Activated CD4-positive, alpha-beta memory T cell treated with anti-CD3 and anti-CD28 coated beads, Interleukin-2, amount 10 ng/mL, durations not matched to agents 7 days and 5 days (primary cell): ENCODE measurements at places on chromosomes 1 and 21.
A peak's percentile ranks its signal among the peaks of the same experiment; 100 is the strongest.

DNA sequence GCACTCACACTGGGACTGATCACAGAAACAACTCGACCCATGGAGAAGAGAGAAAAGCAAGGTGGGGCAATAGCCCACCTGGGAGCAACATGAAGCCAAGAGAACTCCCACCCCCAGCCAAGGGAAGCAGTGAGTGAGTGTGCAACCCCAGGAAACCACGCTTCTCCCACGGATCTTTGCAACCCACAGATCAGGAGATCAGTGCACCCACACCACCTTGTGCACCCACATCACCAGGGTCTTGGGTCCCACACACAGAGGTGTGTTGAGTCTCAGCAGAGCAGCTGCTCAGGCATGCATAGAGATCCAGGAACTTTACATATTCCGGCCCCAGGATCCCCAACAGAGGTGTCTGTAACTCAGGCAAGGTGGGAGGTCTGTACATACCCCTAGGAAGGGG, 17.2 kb upstream of the PRDX6 start:
- peaks cover 11% of the 10 kb centered on the region for H3K4me1 ChIP-seq
- H3K4me3 ChIP-seq = no peak overlapping the region
- no peaks in the 10 kb centered on the region for H3K27me3 ChIP-seq
- no peak for DNase-seq

GRCh38 chr1:154454386-154455120, 47.5 kb upstream of the TDRD10 start:
- no peak overlapping the region for H3K4me3 ChIP-seq
- H3K27ac ChIP-seq = no peak overlapping the region
- DNase-seq = no peak
- peaks cover 20% of the 10 kb centered on the region for H3K4me1 ChIP-seq

GRCh38 chr1:203121186-203122015, 6.1 kb upstream of the ADORA1 start:
- no peak overlapping the region for H3K27ac ChIP-seq
- no peaks in the 10 kb centered on the region for H3K36me3 ChIP-seq
- no peak overlapping the region for H3K4me3 ChIP-seq
- H3K4me1 ChIP-seq = peaks cover 14% of the 10 kb centered on the region

GRCh38 chr1:217275655-217276398, 355.1 kb downstream of the GPATCH2 start:
- no peaks in the 10 kb centered on the region for H3K27me3 ChIP-seq
- no peaks in the 10 kb centered on the region for H3K36me3 ChIP-seq
- no peak overlapping the region for H3K4me3 ChIP-seq
- H3K27ac ChIP-seq = no peak overlapping the region

DNA sequence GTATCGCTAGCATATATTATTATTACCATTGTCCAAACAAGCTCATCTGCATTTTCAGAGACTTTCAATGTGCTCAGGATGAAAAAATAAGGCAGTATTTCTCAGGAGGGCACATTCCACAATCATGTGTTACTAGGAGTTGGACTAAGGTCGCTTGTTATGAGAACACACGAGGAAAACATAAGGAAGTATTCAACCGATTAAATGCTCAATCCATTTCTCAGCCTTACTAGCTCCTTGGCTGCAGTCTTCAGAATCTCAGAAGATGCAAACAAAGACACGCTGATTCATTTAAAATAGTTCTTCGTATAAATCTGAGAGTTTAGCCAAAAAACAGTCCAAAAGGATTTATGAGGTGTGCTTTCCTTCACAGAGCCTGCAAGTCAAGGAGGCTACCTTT, 82.0 kb upstream of the JAK1 start:
- no peak overlapping the region for H3K27ac ChIP-seq
- H3K4me3 ChIP-seq = no peak overlapping the region
- no peaks in the 10 kb centered on the region for H3K27me3 ChIP-seq
- DNase-seq = no peak
- no peaks in the 10 kb centered on the region for H3K36me3 ChIP-seq

DNA sequence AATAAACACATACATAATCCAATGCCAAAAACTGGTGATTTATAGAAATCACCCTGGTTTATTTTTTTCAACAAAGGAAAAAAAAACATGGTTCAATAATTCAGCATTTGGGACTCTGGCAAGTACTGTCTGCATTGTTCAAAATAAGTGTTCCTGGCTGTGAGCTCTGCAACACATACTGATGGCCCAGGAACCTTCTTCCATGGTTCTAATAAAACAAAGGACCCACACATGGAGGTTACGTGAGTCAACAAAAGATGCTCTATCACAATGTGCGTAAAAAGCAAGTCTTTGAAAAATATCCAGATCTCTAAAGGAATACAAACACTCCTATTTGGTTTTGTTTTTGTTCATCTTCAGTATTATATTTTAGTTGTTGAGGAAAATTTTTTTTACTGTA, 37.9 kb upstream of the C1orf198 start:
- H3K36me3 ChIP-seq = peaks cover 53% of the 10 kb centered on the region
- H3K4me3 ChIP-seq = no peak overlapping the region
- H3K27ac ChIP-seq = no peak overlapping the region

DNA sequence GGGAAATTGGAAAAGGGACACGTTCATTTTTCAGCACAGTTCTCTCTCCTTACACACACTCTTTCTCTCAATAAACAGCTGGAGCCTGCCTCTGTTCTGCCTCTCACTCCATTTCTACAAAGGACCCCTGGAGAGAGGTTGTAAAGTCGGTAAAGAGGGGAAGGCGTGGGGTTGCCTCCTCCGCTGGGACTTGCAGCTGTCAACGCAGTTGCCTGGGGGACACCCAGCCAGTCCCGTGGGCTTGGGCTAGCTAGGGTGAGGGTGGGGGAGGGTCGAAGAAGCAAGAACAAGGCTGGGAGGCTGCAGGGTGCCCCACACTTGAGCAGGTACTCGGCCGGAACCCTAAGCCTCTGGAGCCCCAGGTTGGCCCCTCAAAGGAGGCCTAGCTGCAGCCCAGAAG, 27.6 kb downstream of the C1orf216 start:
- no peak overlapping the region for H3K27ac ChIP-seq
- no peak overlapping the region for H3K4me3 ChIP-seq
- no peak for DNase-seq
- no peaks in the 10 kb centered on the region for H3K4me1 ChIP-seq
- no peaks in the 10 kb centered on the region for H3K36me3 ChIP-seq

GRCh38 chr1:230430499-230430898, 4.4 kb upstream of the PGBD5 start:
- H3K4me3 ChIP-seq = no peak overlapping the region
- peaks cover 31% of the 10 kb centered on the region for H3K27me3 ChIP-seq
- no peak overlapping the region for H3K27ac ChIP-seq
- peaks cover 6% of the 10 kb centered on the region for H3K4me1 ChIP-seq
- no peak for DNase-seq
- peaks cover 5% of the 10 kb centered on the region for H3K36me3 ChIP-seq

- no peak overlapping the region for H3K27ac ChIP-seq
- no peak overlapping the region for H3K4me3 ChIP-seq
- no peaks in the 10 kb centered on the region for H3K27me3 ChIP-seq
- no peaks in the 10 kb centered on the region for H3K36me3 ChIP-seq
- DNase-seq = no peak
Measured at GRCh38 chr1:167273027-167273800, 52.5 kb downstream of the POU2F1 start.

- no peaks in the 10 kb centered on the region for H3K27me3 ChIP-seq
- H3K27ac ChIP-seq = no peak overlapping the region
- no peaks in the 10 kb centered on the region for H3K4me1 ChIP-seq
- H3K36me3 ChIP-seq = no peaks in the 10 kb centered on the region
- DNase-seq = no peak
Measured at GRCh38 chr1:163263818-163264655, 57.7 kb upstream of the NUF2 start.

- peaks cover 40% of the 10 kb centered on the region for H3K36me3 ChIP-seq
- H3K27me3 ChIP-seq = no peaks in the 10 kb centered on the region
- H3K4me3 ChIP-seq = peak within 1 kb of the TSS; percentile 98
Measured at GRCh38 chr1:151156515-151156819, at the start of gene TNFAIP8L2. TSS of gene TNFAIP8L2 (plus strand) at chr1:151156649. CDS start at chr1:151158698, 2,049 bp downstream.

GRCh38 chr1:172670791-172671190, 11.9 kb downstream of the FASLG start:
- peaks cover 54% of the 10 kb centered on the region for H3K4me1 ChIP-seq
- peak overlapping the region; percentile 68 for H3K27ac ChIP-seq
- no peak for DNase-seq
- H3K36me3 ChIP-seq = peaks cover 23% of the 10 kb centered on the region

DNA sequence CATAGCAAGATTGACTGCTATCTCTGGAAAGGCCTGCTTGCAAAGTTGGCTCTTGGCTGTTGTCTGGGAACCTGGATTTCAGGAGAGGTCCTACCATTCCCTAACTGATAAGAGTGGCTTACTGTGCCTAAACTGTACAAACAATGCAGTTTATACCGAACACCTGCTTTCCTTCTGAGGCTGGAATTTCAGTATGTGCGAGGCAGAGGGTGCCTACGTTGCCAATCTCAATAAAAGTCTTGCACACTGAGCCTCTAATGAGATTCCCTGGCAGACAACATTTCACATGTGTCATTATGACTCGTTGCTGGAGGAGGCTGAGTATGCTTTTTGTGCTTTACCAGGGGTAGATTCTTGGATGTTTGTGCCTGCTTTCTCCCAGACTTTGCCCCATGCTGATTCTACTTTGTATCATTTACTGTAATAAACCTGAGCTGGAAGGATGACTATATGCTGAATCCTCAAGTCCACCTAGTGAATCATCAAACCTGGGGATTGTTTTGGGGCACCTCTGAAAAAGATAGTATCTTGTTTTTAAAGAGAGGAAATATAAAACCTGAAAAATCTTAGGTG, 58.9 kb upstream of the GNG4 start:
- no peaks in the 10 kb centered on the region for H3K27me3 ChIP-seq
- no peak overlapping the region for H3K4me3 ChIP-seq
- no peaks in the 10 kb centered on the region for H3K4me1 ChIP-seq
- peaks cover 23% of the 10 kb centered on the region for H3K36me3 ChIP-seq
- no peak overlapping the region for H3K27ac ChIP-seq
- no peak for DNase-seq

DNA sequence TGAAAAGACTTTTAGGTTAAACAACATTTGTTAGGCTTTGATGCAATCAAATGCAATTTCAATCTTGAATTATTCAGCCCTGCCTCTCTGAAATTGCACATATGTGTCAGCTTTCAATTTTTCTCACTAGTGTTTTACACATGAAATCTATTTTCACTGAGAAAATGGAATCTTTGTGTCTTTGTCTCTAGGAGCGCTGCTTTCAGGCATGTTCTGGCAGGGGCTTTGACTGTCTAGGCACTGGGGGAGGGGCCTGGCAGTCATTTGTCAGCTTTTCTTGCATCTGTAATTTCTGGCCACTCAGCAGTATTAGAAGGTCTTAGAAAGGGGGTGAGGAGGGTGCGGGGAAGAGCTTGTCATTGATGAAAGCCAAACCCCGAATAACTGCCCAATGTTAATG, 264.4 kb downstream of the PTPRC start:
- H3K4me1 ChIP-seq = peaks cover 20% of the 10 kb centered on the region
- H3K4me3 ChIP-seq = no peak overlapping the region
- DNase-seq = no peak
- peaks cover 2% of the 10 kb centered on the region for H3K27me3 ChIP-seq

GRCh38 chr1:22288593-22289241, 145.8 kb upstream of the WNT4 start:
- H3K27ac ChIP-seq = no peak overlapping the region
- H3K4me1 ChIP-seq = no peaks in the 10 kb centered on the region
- H3K4me3 ChIP-seq = no peak overlapping the region
- no peaks in the 10 kb centered on the region for H3K36me3 ChIP-seq

DNA sequence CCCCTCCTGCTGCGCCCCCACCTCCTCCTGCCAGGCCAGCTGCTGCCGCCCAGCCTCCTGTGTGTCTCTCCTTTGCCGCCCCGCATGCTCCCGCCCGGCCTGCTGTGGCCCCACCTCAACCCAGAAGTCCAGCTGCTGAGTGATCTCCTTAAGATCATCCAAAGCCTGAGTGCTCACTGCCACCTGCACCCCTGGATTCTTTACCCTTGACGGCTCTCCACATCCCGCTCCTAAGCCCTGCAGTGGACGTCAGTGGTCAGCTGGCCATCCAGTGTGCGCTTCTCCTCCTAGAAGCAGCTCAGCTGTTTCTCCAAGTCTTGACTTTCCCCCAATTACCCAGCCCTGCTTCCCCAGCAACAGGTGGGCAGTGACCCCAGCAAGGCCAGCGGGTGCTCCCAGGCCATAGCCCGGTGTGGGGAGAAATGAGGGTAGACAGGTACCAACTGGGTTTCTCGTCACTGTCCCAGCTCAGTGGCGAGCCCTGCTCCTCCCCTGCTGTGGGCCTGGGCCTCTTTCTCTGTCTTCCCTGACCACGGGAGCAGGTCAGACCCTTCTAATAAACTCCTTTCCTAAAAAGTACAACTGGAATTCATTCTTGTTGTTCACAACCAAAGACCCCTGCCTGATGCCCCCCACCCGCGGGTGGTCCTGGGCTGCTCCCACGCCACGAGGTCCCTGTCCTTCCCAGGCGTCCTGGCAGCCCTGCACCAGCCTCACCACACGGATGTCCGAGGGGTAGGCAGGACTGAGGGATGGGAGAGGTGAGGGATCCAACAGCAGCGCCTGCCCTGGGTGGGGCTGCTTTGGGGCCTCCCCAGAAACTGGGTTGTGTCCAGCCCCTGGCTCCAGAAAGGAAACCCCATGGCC, 1.4 kb downstream of the KRTAP10-7 start:
- H3K27me3 ChIP-seq = peaks cover 31% of the 10 kb centered on the region
- DNase-seq = no peak
- H3K4me1 ChIP-seq = no peaks in the 10 kb centered on the region
- no peaks in the 10 kb centered on the region for H3K36me3 ChIP-seq

DNA sequence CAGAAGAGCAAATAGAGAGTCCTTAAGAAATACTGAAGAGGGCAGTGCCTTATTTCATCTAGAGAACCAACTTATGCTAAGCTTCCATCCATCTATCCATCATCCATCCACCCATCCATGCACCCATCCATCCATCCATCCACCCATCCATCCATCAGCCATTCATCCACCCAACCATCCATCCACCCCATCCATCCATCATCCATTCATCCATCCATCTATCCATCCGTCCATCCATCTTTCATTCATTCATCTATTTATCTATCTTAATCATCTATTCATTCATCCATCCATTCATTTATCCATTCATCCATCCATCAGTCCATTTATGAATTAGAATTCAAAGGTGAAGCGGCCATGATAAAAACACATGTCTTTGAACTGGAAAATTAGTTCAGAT, 171.5 kb upstream of the FMN2 start:
- H3K27ac ChIP-seq = no peak overlapping the region
- DNase-seq = no peak
- H3K36me3 ChIP-seq = no peaks in the 10 kb centered on the region
- H3K4me1 ChIP-seq = peaks cover 5% of the 10 kb centered on the region
- H3K4me3 ChIP-seq = no peak overlapping the region

- no peaks in the 10 kb centered on the region for H3K4me1 ChIP-seq
- no peaks in the 10 kb centered on the region for H3K36me3 ChIP-seq
- no peak overlapping the region for H3K4me3 ChIP-seq
- DNase-seq = no peak
- H3K27ac ChIP-seq = no peak overlapping the region
- H3K27me3 ChIP-seq = no peaks in the 10 kb centered on the region
Measured at GRCh38 chr1:180778782-180779398, 133.8 kb upstream of the KIAA1614 start.

- H3K4me3 ChIP-seq = peak overlapping the region; percentile 76
- peak overlapping the region; percentile 91 for H3K27ac ChIP-seq
- peak; percentile 96 for DNase-seq
Measured at GRCh38 chr1:228464487-228464983, 22.6 kb upstream of the RNF187 start.

- H3K27me3 ChIP-seq = peaks cover 11% of the 10 kb centered on the region
- no peak for DNase-seq
Measured at GRCh38 chr1:15459771-15460707, 3.5 kb downstream of the CELA2A start.

- no peak overlapping the region for H3K27ac ChIP-seq
- H3K4me3 ChIP-seq = no peak overlapping the region
- peaks cover 5% of the 10 kb centered on the region for H3K4me1 ChIP-seq
- H3K36me3 ChIP-seq = no peaks in the 10 kb centered on the region
- DNase-seq = no peak
Measured at GRCh38 chr1:15384301-15384901, 25.3 kb upstream of the EFHD2 start.
